PC-9 (cell line): ENCODE measurements at places on chromosomes 11 and 22. TPM values are rescaled to one million over a fixed set of nuclear protein-coding genes. Genes with fewer than 3 reads are reported as not detected.

Gene PATE4
- total RNA-seq = not detected in 2 replicates

Gene FAM180B
- not detected in 2 replicates for total RNA-seq

Gene RBMXL2
- not detected in 2 replicates for total RNA-seq

Gene SPI1
- total RNA-seq = not detected in 2 replicates

Gene NXPE1
- total RNA-seq = not detected in 2 replicates

Gene RIC3
- total RNA-seq = not detected in 2 replicates

- H3K36me3 ChIP-seq = no peaks in the 10 kb centered on the region
- H3K27me3 ChIP-seq = no peaks in the 10 kb centered on the region
- DNase-seq = no peak
- no peak overlapping the region for H3K4me3 ChIP-seq
These were observed 279.8 kb downstream of the DDX10 start for GRCh38 chr11:108944471-108945178.

- H3K27ac ChIP-seq = no peak overlapping the region
- no peaks in the 10 kb centered on the region for H3K4me1 ChIP-seq
- no peaks in the 10 kb centered on the region for H3K27me3 ChIP-seq
- DNase-seq = no peak
These were observed 16.7 kb downstream of the RRP8 start for GRCh38 chr11:6586434-6587359.

GRCh38 chr22:46275455-46276122 is 7.8 kb downstream of the TTC38 start:
- H3K4me3 ChIP-seq = no peak overlapping the region
- peaks cover 8% of the 10 kb centered on the region; the same call in 1 of the 2 replicates for H3K36me3 ChIP-seq
- DNase-seq = no peak
- H3K4me1 ChIP-seq = no peaks in the 10 kb centered on the region

DNA sequence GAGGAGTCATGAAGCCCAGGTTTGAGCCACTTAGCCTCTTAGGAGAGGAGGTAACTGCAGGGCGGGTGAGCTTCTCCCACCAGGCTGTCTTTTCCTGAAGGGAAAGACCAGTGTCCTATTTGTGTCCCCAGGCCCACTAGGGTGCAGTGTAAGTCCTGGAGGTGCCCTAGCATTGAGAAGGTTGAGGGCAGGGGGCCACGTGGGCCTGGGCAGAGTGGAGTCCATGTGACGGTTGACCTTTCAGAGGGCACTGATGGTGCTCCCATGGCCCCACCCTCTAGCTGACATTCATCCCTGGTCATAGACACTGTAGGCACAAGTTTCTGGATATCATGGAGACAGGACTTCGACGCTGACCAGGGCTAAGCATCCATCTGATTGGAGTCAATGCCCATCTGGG is 44.1 kb upstream of the TP53I11 start:
- no peaks in the 10 kb centered on the region for H3K36me3 ChIP-seq
- no peaks in the 10 kb centered on the region for H3K4me1 ChIP-seq
- H3K4me3 ChIP-seq = no peak overlapping the region
- H3K27me3 ChIP-seq = peaks cover 49% of the 10 kb centered on the region

DNA sequence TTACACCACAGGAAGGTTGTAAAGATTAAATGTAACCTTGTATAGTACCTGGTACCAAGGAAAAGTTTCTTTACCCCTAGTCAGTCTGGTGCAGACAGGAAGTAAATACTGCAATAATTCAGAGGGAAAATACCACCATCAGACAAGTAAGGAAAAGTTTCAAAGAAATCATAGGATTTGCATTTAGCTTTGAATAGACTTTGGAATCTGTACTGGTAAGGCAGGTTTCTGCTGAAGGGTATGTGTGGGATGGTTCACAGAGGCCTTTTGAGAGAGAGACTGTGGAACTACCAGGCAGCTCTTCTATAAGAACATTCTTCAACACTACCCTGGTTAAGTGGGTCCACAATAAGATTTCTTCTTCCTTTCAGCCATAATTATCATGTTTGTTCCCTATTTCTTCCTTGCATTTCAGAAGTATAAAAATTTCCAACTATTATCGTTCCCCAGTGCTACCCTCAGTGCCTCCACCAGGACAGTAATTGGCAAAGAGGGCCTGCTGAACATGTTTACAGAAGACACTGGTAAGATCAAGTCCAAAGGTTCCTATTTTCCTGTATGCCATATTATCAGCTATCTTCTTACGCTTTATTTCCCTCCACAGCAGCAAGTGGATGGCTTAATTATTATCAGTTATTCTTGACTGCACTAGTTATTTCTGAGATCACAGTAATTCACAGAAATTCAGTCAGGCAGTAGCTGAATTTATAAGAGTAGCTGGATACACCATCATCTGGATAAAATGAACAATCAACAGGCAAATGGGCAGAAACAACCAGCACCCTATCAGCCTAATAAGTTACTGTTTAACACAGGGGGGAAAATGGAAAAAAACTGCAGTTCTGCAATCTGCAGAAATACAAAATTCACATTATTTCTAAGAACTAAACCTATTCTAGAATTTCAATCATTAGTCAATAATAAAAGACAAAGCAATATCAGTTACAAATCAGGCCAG is 48.5 kb downstream of the PITPNB start:
- H3K4me1 ChIP-seq = peaks cover 22% of the 10 kb centered on the region
- peaks cover 38% of the 10 kb centered on the region for H3K36me3 ChIP-seq
- no peak overlapping the region for H3K4me3 ChIP-seq
- H3K27me3 ChIP-seq = no peaks in the 10 kb centered on the region
- no peak for DNase-seq

DNA sequence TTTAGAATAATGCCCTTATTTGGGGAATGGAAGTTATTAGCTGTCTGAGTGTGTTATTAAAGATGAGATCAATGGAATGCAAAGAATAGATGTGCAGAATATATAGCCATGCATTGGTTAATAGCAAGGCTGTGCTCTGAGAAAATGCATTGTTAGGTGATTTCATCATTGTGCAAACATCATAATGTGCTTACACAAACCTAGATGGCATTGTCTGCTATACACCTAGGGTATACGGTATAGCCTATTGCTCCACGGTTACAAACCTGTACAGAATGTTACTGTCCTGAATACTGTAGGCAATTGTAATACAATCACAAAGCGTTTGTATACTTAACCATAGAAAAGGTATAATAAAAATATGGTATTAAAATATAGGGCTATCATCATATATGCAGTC is 25.5 kb downstream of the SLC5A12 start:
- no peak overlapping the region for H3K4me3 ChIP-seq
- H3K27me3 ChIP-seq = no peaks in the 10 kb centered on the region
- no peak overlapping the region for H3K27ac ChIP-seq
- DNase-seq = no peak

DNA sequence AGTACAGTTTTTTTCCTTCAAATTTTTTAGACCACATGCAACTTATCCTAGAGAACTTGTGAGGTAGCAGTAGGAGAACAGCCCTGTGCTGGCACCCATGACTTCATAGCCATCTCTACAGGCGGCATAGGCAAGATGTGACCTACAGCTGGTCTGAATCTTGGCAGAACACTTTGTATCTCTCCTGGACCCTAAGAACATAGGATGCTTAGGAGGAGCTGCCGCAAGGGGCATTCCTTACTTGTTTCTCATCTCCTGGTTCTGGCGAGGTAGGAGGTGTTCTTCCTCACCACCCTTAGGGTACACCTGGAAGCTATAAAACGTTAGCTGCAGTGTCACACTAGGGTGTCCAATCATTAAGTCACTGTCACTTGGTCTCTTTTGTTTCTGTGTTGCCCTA is 16.4 kb downstream of the CWC15 start:
- H3K27ac ChIP-seq = no peak overlapping the region
- 0 out of 2 replicates have a peak, but pooled peaks cover 2% of the 10 kb centered on the region for H3K36me3 ChIP-seq
- no peak overlapping the region for H3K4me3 ChIP-seq
- H3K4me1 ChIP-seq = no peaks in the 10 kb centered on the region
